ENCODE measurements at places on chromosomes 7 and 10. TPM values are rescaled to one million over a fixed set of nuclear protein-coding genes. Genes with fewer than 3 reads are reported as not detected.

Gene IFIT1B
- not detected for total RNA-seq

Gene RADIL
- total RNA-seq, result 0.40 TPM

Gene POLD2
- total RNA-seq, result 177 TPM

Gene OR2A1
- total RNA-seq, result 0.17 TPM

Gene GPR15LG
- not detected for total RNA-seq

Gene UPK3BL1
- 20.9 TPM for total RNA-seq

Gene IL2RA
- not detected for total RNA-seq

Gene FAM25C
- not detected for total RNA-seq

Gene COL17A1
- 0.23 TPM for total RNA-seq

Gene UCN3
- not detected for total RNA-seq

- no peak for DNase-seq
These were observed 1132.0 kb upstream of the LRRTM3 start for GRCh38 chr10:65793738-65794425.

- DNase-seq, result no peak
These were observed 86.4 kb downstream of the SNX10 start for GRCh38 chr7:26378016-26378415.

DNA sequence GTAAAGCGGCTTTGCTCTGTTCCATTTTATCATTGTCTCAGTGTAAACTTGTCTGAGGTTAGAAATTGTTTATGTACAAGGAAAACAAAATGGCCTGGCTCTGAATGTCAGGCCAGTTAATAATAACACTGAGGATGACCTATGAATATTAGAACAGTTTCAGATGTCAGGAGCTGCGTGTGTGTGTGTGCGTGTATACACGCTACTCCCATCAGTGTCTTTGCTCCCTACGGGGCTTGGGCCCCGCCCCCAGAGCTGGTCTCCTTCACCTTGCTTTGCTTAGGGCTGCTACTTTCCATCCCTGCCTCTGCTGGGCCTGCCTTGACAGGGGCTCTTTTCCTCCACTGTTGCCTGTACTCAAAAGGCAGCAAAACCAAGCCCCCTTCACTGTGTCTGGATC, 142.3 kb upstream of the BET1 start:
- DNase-seq, result no peak

DNA sequence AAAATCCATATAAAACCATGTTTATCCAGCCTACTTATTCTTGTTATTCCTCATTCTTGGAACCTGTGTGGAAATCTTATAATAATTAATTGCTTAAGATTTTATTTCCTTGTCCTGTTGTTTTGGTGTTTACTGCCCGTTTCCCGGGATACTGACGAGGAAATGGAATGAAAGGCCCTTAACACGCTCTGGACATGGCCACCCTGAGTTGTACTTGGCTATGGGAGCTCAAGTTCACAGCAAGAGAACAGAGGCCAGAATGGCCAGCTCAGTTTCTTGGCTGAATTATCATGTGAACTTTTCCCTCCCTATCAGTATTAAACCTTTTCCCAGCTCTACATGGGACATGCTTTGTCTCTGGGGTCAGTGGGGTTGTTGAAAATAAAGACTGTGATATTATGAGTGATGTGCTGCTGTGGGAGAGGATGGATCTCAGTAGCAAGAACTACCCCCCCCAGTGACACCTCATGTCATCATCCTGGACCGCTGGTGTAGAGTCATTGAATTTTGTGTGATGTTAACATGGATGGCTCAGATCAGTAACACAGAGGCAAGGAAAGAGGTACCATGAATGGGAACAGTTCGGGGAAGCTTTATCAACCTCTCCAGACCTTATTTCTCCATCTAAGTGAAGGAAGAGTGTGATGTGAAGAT, 87.0 kb upstream of the IGFBP3 start:
- DNase-seq, result no peak

DNA sequence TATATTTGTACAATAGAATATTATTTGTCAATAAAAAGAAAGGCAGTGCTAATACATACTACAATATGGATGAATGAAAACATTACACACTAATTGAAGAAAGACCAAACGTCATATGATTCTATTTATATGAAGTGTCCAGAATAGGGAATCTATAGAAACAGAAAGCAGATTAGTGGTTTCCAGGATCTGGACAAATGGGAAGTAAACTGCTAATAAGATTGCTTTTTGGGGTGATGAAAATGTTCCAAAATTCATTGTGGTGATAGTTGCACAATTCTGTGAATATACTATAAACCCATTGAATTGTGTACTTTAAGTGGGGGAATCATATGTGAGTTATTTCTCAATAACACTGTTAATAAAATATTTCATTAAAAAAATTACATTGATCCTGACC, 78.2 kb upstream of the IFRD1 start:
- no peak for DNase-seq

DNA sequence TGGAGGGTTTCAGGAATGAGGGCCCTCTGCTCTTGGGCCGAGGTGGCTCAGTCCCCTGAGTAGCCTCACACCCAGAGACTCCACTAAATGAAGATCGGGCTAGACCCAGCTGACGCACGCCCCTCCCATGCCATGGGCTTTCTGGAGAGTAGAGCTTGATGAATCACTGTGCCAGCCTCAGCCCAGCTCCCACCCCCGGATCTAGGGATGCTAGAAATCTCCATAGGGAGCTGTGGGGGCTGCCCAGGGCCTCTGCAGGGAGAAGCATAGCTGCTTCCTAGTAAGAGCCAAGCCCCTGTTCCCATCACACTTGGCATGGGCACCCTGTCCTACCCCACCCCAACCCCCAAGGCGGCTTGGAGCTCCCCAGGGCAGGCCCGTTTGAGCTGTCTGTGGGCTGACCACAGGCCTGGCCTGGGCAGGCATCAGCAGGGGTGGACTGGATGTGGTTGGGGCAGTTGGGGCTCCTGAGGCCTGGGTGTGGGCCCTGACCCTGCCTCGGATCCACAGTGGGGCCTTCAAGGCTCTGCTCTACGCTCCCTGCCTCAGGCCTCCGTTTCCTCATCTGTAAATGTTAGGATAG, 121.2 kb downstream of the ZMIZ1 start:
- peak; percentile 71 for DNase-seq

DNA sequence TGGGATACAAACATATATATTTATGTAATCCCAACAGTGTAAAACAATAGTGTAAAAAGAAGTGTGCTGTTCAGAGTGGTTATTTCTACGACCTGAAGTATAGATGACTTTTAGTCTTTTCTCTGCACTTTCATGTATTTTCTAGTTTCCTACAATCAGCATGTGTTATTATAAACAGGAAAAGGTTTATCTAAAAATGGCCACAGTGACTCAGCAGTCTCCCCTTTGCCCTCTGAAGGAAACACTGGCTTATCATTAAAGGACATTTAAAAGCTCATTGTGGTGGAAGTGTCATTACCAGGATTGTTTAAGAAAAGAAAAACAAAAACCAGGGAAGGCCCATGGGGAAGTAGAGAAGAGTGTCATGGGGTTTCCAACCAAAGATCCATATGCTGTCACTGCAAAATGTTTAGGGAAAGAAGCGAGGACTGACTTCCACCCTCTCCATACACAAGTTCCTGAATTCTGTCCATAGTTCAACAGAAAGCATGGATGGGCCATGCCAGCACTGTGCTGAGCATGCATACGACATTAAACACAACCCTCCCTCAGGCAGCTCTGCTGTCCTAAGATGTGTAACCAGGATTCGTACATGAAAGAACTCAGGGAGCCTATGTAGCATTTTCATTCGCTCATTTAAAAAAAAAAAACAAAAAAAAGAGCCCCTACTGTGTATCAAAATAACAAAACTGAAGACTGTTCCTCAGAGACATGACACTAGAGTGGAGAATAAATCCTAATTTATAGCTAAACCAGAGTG, 10.2 kb downstream of the CYREN start:
- peak; percentile 44 for DNase-seq

DNA sequence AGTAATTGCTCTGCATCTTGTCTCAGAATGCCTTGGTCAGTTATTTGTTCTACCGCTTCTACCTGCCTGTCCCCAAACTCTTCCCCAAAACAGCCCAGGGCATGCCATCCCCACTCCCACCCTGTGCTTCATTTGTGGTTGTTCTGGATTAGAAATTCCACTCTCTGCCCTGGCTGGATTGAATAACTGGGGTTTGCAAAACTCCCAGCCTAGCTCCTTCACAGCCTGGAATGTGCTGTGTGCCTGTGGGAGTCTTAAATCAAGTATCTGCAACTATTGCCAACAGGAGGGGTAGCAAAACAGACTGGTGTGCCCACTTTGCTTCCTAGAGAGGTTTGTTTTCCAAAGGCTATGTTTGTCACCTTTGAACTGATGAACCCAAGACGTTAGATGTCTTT, 24.2 kb downstream of the TSPAN15 start:
- DNase-seq, result no peak

GRCh38 chr7:131629217-131629882, 72.9 kb upstream of the PODXL start:
- DNase-seq, result peak; percentile 95

DNA sequence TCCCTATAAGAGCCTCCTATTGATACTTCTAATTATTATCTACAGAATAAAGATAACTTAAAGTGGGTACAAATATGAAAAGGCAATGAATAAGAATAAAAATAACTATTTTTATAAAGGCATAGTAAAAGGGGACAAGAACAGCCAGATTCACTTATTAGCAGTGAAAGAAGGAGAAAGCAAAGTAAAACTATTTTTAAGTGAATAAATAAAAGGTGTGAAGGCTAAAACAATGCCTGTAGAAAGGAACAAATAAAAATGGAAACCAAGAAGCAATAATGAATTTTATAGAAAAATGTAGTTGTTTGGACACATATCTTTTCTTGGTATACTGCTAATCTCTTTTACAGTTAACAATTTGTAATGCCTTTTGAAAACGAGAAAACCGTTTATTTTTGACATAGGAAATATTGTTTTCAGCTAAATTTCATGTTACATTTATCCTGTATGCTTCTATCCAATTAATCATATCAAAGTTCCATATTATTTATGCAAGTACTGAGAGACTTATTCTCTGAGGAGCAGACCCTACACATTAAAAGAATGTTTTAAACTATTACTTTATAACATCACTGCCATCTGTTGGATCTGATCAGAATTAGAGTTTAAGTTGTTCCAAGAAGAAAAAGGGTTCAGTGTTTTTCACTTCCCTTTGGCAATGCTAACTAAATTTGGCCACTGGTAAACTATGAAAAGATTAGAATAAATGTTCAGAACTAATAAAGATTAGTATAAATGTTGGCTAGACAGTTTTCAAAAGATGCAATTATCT, 59.1 kb downstream of the ARMC3 start:
- no peak for DNase-seq

GRCh38 chr10:91238191-91238590, 17.7 kb downstream of the PCGF5 start:
- DNase-seq, result no peak

GRCh38 chr7:103113164-103113563, 35.7 kb downstream of the NAPEPLD start:
- peak; percentile 99 for DNase-seq

GRCh38 chr10:76398043-76398710, 966.8 kb downstream of the LRMDA start:
- DNase-seq, result no peak

DNA sequence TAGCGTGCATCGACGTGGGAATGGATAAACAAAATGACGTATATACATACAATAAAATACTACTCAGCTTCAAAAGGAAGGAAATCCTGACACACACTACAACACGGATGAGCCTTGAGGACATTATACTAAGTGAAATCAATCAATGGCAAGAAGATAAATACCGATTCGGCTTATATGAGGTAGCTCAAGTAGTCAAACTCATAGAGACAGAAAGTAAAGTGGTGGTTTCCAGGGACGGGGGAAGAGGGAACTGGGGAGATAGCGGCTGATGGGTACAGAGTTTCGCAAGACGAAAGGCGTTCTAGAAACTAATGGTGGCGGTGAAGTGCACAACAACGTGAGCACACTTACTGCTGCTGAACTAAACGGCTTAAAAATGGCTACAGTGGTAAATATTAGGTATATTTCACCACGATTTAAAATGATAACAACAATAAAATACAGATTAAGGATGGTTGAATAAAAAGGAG, 516.7 kb downstream of the PARD3 start:
- no peak for DNase-seq

Data from Daoy (cell line).